Suprapubic skin (tissue), 4 donors: ENCODE measurements at places on chromosomes 2 and 18. TPM values are rescaled to one million over a fixed set of nuclear protein-coding genes. Genes with fewer than 3 reads are reported as not detected.

- no peak for DNase-seq
These were observed 45.3 kb downstream of the ADCYAP1 start for GRCh38 chr18:949724-950631.

GRCh38 chr2:35522450-35522849, 833.1 kb upstream of the CRIM1 start:
- no peak for DNase-seq

DNA sequence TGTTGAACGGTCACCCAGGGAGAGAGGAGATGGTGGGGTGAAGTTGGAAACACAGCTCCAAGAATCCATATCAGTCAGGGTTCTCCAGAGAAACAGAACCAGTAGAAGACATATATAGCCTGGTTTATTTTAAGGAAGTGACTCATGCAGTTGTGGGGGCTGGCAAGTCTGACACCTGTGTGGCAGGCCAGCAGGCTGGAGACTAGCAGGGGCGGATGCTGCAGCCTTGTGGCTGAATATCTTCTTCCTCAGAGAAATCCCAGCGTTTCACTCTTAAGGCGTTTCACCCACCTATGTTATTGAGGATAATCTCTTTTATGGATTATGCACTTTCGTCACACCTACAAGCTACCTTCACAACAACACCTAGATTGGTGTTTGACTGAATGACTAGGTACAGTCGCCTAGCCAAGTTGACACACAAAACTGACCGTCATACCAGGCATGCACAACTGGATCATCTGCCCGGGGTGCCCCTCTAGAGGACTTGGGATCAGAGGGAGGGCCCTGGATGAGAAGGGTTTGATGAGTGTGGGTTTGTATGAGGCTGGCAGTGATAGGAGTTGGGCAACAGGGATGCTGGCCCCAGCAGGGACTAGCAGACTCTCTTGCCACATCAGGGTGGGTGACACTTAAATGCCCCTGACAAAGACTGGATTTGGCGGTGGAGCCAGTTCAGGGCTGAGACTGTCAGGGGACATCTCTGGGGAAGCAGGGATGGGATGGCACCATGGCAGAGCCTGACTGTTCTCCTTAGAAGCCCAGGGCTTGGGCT, 23.4 kb downstream of the MROH2A start:
- no peak for DNase-seq

DNA sequence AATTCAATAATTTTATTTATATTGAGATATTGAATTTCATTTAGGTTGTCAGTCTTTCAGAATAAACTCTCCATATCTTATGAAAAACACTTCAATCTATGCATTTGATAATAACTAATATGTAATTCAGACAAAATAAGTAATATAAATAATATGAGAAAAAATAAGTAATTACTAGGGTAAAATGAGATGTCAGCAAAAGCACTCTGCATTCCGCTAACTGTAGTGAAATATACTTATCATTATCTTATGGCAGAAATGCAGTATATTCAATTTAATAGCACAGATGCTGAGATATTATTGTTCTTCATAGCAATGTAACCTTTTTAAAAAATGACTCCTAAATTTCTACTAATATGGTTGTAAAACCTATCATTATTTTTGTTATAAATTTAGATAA, 606.2 kb upstream of the VRK2 start:
- DNase-seq = no peak

CCDC150 gene
- total RNA-seq = 6.7 TPM

NOSTRIN gene
- total RNA-seq = 7.1 TPM

EPB41L3 gene
- 12.5 TPM for total RNA-seq

DLX1 gene
- total RNA-seq = 1.6 TPM

AKAIN1 gene
- not detected for total RNA-seq
